ENCODE measurements at places on chromosomes 2 and 18.
A peak's percentile ranks its signal among the peaks of the same experiment; 100 is the strongest.

GRCh38 chr2:163324677-163325076 lies 411.1 kb downstream of the FIGN start:
- no peak for DNase-seq

- no peak for DNase-seq
Observed at GRCh38 chr2:20818820-20819219, 4.1 kb downstream of the LDAH start.

DNA sequence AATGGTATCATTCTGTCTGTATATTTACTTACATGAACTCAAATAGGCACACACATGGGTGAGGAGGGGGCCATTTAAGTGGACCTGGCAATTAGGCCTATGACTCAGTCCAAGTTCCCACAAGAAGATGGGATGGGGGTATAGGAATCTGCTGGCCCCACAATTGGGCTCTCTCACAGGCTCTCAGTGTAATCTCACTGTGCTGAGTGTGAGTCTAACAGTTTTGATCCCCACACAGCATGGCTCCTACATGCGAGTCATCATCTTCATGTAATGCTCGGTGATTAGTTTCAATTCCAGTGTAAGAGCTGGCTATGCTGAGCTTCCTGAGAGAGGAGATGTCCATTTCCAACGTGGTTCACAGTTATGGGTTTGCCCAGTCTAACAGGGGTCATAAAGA lies 114.0 kb downstream of the GATA6 start:
- DNase-seq: no peak

GRCh38 chr2:191051177-191051576 lies 37.2 kb upstream of the STAT1 start:
- DNase-seq: no peak

GRCh38 chr2:45739796-45740485 lies 88.5 kb downstream of the PRKCE start:
- DNase-seq: no peak

GRCh38 chr2:102000813-102001766 lies 9.3 kb downstream of the IL1R2 start:
- DNase-seq: no peak

DNA sequence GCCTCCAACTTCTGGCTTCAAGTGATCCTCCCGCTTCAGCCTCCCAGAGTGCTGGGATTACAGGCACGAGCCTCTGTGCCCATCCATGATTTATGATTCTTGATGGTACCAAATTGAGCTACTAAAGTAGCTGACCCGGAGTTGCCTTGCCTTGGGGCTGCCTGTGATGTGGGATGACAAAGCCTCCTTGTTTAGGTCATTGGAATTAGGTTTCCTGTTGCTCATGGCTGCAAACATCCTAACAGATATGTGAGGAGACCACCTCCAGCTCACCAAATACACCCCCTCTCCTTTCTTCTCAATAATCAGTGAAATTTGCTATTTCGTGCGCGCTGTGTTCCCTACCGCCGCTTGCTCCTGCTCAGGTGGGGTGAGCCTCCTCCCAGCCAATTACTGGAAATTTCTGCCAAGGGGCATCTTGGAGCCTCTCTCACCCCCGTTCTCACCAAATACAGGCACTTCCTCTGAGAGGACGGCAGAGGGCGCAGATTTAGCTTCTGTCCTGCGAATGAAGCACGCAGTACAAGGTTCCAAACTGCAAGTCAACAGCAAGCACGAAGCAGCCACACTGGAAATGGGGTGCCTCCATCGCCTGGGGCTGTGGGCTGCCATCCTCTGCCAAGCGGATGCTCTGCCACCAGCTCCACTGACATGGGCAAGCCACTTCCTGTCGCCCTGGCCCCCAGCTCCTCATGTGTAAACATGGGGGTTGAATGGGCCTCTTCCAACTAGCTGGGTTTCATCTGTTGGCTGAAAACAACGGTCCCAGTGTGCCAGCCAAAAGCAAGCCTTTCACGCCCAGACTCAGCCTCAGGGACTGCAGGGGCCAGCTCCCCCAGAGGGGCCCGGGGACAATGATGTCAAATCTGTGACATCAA lies 71.7 kb downstream of the NCAPH start:
- peak; percentile 41 for DNase-seq

DNA sequence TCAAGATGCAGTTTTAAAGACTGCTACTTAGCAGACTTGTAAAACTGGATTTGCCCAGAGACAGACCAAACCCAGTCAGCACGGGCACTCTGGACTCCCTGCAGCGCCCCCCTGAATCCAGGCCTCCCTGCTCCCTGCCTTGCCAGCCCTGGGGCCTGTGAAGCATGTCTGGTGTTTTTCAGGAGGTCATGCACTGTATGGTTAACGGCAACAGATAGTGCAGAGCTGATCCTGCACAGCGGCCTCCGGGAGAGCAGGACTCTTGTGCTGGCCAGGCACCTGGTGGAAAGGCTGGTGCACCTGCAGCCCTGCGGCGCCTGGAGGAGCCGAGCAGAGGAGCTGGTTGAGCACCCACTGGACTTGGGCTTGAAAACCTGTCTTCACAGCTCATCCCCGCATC lies 30.4 kb downstream of the HDAC4 start:
- DNase-seq: no peak

- DNase-seq: no peak
Observed at GRCh38 chr18:9952633-9953416, 39.0 kb downstream of the VAPA start.

DNA sequence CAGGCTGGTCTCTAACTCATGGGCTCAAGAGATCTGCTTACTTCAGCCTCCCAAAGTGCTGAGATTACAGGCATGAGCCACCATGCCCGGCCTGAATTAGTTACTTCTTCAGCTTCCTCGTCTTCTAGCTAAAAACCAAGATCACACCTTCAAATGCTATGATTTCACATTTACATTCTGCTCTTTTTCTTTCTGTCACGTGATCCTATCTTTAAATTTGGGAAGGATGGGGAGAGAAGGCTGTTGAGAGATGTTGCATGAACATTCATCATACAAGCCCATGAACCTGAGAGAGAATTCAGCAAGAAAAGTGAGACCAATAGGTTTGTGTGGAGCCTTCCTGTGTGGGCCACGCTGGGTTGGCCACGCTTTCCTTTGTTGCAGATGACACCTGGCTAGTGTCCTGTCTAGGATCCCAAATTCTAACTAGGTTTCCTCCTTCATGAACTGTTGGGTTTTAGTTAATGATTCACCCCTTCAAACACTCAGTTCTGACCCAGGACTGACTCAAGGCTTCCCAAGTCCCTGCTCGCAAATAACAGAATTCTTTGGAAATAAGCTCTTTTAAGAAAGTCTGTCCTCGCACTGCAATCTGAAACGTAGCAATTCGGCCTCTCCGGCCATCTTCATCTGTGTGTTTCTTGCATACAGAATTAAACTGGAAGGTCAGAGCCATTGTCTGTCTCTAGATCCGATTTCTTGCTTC lies 57.3 kb upstream of the CREB1 start:
- no peak for DNase-seq

GRCh38 chr2:147623328-147623727 lies 221.5 kb upstream of the ACVR2A start:
- DNase-seq: no peak

GRCh38 chr2:209938906-209939305 lies 63.5 kb upstream of the RPE start:
- DNase-seq: no peak

GRCh38 chr2:207133820-207134519 lies 31.8 kb downstream of the KLF7 start:
- no peak for DNase-seq

DNA sequence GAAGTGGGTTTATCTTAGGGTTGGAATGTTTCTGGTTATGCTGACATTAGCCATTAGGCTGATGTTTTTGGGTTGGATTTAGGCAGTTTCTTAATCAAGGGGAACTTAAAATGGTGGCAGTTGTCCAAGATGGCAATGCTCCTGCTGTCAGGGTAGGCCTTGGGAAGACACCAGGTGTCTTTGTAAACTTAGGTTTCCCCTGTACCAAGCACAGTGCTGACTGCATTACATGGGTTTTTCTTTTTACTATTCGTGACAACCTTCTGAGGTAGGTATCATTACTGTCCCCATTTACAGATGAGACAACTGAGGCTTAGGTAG lies 528 bp upstream of the ATG16L1 start:
- DNase-seq: no peak

GRCh38 chr18:903701-904100 lies 970 bp upstream of the ADCYAP1 start:
- DNase-seq: no peak

- DNase-seq: no peak
Observed at GRCh38 chr2:117980783-117981676, 32.8 kb downstream of the CCDC93 start.

DNA sequence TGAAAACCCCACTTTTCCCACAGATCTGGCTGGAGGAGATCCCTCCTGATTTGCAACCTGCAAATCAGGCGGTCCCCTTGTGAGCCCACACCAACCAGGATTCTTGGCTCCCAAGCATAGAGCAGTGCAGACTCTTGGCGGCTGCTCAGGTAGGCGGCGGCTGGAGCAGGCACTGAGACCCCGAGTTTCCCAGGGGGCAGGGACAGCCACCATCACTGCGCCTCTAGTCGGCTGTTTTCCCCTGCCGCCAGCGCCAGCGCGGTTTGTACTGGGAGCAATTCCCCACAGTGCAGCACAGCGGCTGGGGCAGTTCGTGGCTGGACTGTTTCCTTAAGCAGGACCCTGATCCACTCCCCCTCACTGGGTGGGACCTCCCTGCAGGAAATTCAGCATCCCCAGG lies 323.3 kb downstream of the TRIB2 start:
- no peak for DNase-seq

GRCh38 chr2:3610415-3610814 lies 15.5 kb downstream of the COLEC11 start:
- DNase-seq: no peak

- DNase-seq: no peak
Observed at GRCh38 chr2:168851674-168852320, 38.4 kb downstream of the SPC25 start.

DNA sequence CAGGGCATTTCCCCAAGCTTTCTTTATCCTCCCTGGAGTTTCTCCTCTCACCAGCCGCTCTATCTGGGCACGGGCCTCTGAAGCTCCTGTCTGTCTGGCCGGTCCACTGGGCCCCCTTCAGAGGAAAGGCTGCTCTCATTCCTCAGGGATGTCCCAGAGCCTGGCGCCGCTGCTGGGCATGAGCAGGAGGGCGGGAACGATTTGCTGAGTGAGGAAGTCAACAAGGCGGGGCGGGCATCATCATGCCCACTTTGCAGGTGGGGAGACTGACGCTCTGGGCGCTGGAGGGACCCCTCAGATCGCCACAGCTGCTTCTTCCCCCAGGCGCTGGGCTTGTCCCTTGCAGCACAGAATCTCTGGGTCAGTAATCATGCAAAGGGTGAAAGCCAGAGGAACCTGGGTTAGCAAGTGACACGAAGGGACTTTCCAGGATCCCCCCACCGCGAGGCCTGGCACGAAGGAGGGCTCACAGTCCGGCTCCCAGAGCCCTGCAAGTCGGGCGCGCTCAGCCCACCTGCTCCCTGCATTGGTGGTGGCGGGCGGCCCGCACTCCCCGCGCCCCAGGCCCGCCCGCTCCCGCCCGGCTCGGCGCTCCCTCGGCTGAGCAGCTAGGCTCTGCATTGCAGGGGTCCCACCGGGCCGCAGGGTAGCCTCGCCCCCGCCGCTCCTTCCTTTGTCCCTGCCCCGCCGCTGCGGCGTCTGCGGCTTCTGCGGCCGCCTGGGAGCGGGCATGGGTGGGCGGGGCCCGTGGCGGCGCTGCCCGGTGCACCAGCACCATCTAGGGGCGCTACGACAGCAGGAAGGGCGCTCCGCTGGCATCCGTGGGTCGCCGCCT lies 157.8 kb downstream of the CYRIA start:
- DNase-seq: no peak

DNA sequence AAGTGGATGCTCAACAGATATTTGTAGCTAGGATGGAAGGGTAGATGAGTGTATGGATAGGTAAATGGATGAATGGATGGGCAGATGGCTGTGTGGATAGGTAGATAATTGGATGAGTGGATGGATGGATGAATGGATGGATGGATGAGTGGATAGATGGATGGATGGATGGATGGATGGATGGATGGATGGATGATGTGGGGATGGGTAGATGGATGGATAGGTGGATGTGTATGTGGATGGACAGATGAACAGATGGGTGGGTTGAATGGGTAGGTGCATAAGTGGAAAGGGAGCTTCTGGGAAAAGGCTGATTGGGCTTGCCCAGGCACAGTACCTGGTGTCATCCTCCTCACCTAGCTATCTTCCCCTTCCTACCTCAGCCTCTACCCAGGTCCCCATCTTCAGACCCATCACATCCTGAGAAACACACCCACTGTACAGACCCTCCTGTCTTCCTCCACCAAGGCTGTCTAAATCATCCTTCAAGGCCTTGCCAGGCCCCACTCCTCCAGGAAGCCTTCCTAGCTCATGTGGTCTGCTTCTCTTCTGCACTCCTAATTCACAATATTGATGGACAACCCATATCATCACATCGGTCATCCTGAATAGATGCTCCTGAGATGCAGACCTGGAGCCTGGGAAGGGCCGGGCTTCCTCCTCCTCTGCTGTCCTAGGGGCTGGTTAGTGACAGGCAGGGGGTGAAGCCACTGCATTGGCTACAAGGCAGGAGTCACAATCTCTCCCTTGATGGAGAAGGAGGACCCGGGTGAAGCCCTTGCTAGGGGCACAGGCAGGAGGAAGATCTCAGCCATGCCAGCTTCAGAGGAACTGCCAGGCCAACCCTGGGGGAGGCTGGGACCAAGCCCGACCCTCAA lies 49.4 kb downstream of the SMAD7 start:
- DNase-seq: no peak

DNA sequence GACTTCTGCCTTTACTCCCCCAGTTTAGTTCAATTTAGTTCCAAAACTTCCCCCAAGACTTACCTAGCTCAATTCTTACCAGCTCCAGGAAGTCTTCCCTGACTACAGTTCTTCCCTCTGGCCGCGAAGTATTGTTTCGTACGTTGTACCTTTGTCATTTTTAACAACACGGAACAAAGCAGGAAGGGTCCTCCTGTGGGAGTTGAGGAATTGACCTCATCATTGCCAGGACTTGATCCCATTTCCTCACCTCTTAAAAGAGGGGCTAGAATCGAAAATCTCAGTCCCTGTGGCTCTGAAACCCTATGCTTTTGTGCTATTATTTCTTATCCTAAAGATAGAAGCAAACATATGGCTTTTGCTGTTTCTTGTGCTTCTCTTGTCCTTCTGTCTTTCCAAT lies 187.1 kb downstream of the MYO3B start:
- no peak for DNase-seq

DNA sequence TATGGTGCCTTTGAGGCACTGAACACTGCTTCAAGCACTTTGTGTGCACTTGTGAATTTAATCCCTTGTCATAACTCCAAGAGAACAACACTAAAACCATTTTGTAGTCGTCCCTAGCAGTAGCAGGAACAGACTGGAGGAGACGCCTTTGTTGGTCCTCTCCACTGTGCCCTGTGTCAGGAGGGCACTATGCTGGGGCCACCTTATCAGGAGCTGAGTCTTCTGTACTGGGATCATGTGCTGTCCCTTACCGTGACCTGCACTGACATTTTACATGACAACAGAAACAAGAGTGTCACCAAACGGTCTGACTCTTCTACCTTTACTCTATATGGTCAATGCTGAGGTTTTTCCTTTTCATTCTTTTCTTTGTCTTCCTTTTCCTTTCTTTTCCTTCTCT lies 62.0 kb downstream of the ACOXL start:
- DNase-seq: no peak

DNA sequence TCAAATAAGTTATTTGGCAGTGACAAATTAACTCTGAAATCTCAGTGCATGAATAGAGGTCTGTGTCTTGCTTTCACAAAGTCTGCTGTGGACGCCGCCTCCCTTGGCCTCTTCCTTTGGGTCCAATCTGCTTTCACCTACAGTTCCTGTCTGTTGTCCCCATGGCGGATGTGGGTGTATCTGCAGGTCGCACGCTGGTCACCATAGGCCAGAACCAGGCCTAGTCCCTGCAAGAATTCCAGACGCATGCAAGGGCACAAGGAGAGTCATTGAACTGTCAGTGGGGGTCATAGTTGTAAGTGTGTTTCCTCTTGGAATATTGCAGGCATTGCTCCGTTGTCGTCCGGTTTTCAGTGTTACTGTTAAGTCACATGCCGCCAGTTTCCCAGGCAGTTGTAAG lies 7.4 kb downstream of the SOCS6 start:
- no peak for DNase-seq
